ENCODE measurements at places on chromosomes 4 and X.

DNA sequence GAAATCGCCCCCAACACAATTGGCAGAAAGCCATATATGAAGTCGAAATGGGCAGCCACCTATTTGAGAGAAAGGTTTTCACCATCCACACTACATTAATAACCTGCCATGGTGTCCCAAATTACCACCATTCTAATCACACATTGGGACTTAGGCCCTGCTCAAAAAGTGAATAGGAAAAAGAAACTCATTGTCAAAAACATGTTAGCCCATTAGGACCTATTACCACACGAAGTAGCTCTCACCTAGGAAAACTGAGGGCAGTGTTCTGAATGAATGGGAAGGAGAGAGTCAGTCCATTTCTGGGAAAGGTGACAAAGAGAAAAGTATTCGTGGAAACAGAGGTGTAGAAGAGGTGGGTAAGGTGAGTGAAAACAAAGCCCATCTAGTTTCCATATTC lies 60.8 kb downstream of the GPC3 start:
- no peak for DNase-seq

GRCh38 chrX:88284844-88285243 lies 462.2 kb upstream of the CPXCR1 start:
- DNase-seq: no peak

- DNase-seq: no peak
These were observed 278.5 kb downstream of the EPHA5 start for GRCh38 chr4:65391814-65392213.

DNA sequence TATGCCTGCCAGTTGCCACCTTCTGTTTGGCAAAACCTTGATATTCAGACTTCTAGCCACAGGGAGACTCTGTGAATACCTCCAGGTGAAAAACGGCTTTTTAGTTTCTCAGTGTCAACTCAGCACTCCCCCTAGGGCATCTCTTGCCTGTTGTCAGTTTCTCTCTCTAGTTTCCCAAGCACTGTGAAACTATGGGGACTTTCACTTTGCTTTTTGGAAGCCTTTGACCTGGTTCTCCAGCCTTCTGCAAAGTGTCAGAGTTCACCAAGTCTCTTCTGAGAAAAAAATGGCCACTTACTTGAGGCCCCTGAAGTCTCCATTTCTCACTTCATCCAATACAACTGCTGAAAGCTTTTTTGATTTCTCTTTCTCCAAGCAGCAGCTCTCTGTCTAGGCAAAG lies 521.5 kb downstream of the INPP4B start:
- no peak for DNase-seq

DNA sequence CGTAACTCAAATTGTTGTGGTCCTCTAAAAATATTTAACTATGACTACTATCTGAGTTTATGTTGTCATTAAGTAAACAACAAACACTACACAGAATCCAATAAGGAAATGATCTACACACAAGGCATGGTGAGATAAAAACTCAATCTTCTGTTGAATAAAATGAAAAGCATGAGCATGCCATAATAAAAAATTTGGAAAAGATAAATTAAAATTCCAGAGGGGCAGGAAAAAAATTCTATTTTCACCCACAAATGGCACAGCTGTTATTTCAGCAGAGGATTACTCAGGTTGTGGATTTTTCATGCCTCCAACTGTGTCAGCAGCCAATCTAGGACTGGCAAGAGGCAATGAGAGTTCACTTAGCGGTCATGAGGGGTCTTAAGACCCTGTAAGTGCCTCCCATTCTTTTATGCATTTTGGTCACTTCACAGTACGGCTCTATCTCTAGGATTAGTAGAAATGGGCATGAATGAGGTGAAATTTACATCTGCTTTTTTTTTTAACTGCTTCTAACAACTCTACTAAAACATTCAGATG lies 639.8 kb upstream of the DIPK2B start:
- DNase-seq: no peak

GRCh38 chr4:141427726-141428296 lies 207.1 kb downstream of the ZNF330 start:
- DNase-seq: no peak

DNA sequence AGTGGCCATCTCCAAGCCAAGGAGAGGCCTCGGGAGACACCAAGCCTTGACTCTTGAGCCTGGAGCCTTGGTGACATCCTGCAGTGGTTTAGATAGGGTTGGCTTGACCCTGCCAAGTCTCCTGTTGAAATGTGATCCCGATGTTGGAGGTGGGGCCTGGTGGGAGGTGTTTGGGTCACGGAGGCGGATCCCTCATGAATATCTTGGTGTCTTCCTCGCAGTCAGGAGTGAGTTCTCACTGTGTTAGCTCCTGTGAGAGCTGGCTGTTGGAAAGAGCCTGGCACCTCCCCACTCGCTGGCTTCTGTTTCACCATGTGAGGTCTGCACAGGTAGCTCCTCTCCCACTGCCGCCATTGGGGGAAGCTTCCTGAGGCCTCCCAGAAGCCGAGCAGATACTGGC lies 38.8 kb downstream of the ADRA2C start:
- DNase-seq: no peak

DNA sequence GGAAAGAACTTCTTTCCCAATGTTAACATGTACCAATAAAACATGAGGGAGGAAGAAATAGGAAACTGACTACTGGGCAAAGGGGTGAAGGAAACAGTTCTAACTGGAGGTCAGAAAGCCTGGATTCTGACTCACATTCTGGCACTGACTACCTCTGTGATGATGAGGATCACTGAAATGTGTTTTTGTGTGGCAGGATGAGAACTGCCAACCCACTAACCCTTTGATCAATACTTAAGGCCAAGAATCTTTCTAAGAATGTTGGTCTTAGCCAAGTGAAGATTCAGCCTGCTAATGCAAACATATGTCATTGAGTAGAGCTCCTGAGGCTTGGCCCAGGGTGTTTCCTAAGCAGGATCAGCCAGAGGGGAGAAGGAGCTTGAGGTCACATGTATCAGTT lies 4.6 kb downstream of the ALAS2 start:
- DNase-seq: no peak

- DNase-seq: no peak
These were observed 910 bp downstream of the HPGDS start for GRCh38 chr4:94341481-94342370.

DNA sequence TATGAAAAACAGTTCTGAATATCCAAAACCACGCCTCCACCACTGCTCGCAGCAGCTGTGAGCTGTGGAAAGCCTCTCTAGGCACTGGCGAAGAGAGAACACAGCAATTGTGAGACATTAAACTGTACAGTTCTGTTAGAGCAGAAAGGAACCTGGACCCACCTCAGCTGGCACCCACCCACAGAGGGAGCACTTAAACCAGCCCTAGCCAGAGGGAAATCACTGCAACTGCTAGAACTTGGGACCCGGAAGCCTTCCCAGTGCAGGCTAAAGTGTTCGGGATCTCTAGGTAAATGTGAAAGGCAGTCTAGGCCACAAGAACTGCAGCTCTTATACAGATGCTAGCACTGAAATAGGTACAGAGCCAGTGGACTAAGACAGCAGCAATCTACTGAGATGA lies 308.8 kb downstream of the PRR32 start:
- no peak for DNase-seq

All from esophagus muscularis mucosa (tissue), 4 donors.